ENCODE measurements at places on chromosomes 6 and 20.
A peak's percentile ranks its signal among the peaks of the same experiment; 100 is the strongest.

DNA sequence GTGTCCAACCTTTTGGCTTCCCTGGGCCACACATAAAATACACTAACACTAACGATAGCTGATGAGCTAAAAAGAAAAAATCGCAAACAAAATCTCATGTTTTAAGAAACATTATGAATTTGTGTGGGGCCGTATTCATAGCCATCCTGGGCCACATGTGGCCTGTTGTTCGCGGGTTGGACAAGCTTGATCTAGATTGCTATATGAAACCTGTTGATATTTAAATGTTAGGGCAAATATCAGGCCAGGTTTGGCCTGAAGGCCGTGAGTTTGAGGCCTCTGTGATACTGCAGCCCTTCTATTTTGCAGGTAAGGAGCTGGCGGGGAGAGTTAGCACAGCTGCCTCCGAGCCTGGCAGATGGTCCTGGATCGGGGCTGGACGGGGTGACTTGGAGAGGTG, 99.0 kb downstream of the CEBPB start:
- DNase-seq = no peak

DNA sequence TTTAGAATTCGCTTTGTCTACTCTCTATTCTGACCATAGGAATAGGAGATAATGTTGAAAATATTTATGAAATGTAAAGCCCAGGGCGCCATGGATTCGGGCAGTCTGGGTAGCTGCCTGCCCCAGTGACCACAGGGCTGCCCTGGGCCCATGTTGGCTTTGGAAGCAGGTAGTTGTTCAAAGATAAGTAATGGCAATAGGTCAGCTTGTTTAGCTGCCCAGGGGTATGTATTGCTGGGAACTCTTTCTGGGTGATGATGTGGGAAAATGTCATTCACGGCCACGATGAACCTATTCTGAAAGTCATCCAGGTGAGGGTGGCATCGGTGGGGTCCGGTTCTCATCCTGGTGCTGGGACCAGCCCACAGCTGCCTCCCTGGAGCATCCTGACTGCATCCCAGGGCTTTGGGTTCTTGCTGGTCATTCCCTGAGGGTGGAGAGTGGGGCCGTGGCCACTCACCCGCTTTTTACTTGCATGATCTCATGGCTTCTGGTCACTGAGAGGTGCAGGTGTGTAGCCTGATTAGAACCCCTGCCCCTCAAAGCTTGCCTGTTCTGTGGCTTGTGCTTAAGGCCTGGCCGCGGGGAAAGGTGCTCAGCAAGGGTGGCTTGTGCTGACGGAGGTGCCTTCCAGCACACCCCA, 102.8 kb downstream of the ERMARD start:
- no peak for DNase-seq

DNA sequence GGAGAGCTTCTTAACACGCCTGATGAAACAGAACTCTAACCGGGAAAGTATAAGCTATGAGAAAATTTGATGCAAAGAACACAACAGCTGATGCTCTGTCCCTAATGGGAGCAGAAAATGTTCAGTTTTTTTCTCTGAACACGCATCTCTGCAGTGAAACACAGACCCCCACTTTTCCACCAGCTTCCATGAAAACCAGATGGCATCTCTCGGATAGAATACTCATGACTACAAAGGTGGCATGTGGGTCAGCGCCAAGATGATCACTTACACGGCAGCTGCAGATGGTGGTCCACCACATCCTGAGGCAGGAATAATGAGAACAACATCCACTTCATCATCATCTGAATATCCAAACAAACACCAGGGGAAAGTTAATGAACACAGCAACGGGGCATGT, 85.2 kb upstream of the CNR1 start:
- no peak for DNase-seq

GRCh38 chr6:140572129-140572528, 1197.7 kb upstream of the CITED2 start:
- no peak for DNase-seq

GRCh38 chr6:35320031-35320410, 22.3 kb upstream of the PPARD start:
- DNase-seq = no peak

- DNase-seq = no peak
Measured at GRCh38 chr6:3843379-3844096, 5.6 kb upstream of the FAM50B start.

- peak; percentile 56 for DNase-seq
Measured at GRCh38 chr6:31498748-31499147, 803 bp downstream of the MICB start.

DNA sequence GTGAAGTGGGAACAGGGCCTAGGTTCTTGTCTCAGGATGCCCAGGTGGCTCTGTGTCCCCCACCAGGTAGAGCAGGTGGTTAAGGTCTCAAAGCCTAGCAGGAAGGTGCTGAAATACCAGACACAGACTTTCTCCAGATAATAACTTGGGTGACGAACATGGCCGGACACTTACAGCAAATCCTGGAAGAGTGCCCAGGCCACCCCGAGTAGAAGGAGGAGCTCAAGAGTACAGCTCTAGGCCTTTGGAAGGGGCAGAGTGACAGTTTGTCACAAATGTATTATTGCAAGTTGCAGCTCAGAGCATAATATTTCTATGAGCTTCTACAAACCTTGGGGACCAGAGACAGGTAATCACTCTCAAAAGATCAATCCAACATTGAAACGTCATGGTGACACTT, 251.6 kb upstream of the SOX4 start:
- no peak for DNase-seq

- DNase-seq = no peak
Measured at GRCh38 chr6:70846207-70846835, 110.5 kb downstream of the B3GAT2 start.
